Nasal cavity respiratory epithelium epithelial cell of viscerocranial mucosa (primary cell): ENCODE measurements at places on chromosomes 11 and 22. TPM values are rescaled to one million over a fixed set of nuclear protein-coding genes. Genes with fewer than 3 reads are reported as not detected.

Gene OR51B5
- not detected in 2 replicates for total RNA-seq

Gene GTSE1
- total RNA-seq, result under 0.01 TPM in 2 replicates

Gene ISX
- total RNA-seq, result not detected in 2 replicates

Gene WNT7B
- total RNA-seq, result 10.6 and 47.1 TPM in 2 replicates

Gene SYT8
- total RNA-seq, result 0.68 and 10.0 TPM in 2 replicates

Gene CLMP
- 10.3 and 23.2 TPM in 2 replicates for total RNA-seq

Gene OR10D3
- total RNA-seq, result not detected in 2 replicates

Gene LARGE2
- total RNA-seq, result 6.5 and 8.3 TPM in 2 replicates

Gene TLCD5
- 1.4 and 2.2 TPM in 2 replicates for total RNA-seq

Gene GNG3
- not detected in 2 replicates for total RNA-seq

Gene SLC39A13
- total RNA-seq, result 13.3 and 29.6 TPM in 2 replicates

Gene PHOX2A
- total RNA-seq, result not detected in 2 replicates

Gene INS
- total RNA-seq, result not detected in 2 replicates

Gene PVALB
- not detected in 2 replicates for total RNA-seq

Gene SLC2A11
- 6.2 and 10.0 TPM in 2 replicates for total RNA-seq

Gene SPDYC
- total RNA-seq, result not detected in 2 replicates

Gene CLCF1
- 3.2 and 3.8 TPM in 2 replicates for total RNA-seq

Gene ZNF215
- total RNA-seq, result 5.8 and 8.2 TPM in 2 replicates

Gene ACR
- total RNA-seq, result under 0.01 and 0.14 TPM in 2 replicates

Gene AP2A2
- 17.1 and 40.4 TPM in 2 replicates for total RNA-seq

Gene MUC5B
- total RNA-seq, result 0.57 TPM in 1 of 2 replicates, not detected in the other

Gene CYB5R2
- total RNA-seq, result 8.9 and 25.6 TPM in 2 replicates
